ENCODE measurements at places on chromosomes 2 and 18.

DNA sequence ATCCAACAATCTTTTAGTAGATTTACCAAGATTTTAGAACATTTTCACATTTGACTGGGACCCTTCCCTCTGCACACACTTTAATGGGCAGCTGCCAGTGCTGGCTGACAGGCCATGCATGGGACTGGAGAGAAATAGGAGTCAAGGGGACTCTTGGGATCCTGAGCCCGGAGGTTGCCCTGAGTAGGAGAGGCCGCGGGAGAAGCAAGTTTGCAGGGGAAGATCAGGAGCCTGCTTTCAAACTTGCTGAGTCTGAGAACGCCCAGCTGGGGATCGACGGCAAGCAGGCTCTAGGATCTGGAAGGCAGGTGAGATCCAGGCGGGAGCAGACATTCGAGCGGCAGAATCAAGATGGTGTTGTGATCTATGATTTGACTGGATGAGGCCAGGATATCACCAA lies 186.1 kb downstream of the HDAC4 start:
- no peak for DNase-seq

GRCh38 chr2:128727914-128728313 lies 409.2 kb upstream of the HS6ST1 start:
- no peak for DNase-seq

- no peak for DNase-seq
These were observed 199.2 kb upstream of the NRP2 start for GRCh38 chr2:205483095-205483494.

DNA sequence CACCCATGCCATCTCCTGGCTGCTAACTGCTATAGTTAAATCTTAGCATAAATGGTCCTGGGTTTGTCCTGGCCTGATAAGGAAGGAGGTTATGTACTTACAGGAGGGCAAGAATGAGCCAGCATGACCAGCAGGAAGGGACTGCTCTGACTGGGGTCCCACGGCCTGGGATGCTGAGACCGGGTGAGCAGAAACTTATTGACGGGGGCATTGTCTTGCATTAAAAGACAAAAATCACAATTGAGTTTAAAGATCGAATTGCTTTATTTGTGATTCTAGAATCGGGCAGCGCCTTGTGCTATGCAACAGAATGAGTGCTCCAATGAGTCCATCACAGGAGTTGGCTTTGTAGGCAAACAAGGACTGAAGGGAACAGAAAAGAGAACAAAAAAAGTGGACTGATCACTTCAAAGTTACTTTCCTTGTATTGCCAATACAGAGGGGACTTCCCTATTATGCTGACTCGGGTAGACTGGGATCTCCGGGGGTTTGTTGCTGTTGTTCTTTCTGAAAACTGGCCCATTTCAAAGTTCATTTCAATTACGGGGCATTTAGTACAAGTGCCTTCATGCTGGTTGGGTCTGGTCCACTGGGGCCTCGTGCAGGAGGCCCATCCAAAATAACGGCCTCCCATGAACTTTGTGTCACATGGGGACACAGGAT lies 87.1 kb upstream of the SLC66A3 start:
- DNase-seq, result no peak

GRCh38 chr2:191864628-191865374 lies 17.9 kb upstream of the CAVIN2 start:
- no peak for DNase-seq

DNA sequence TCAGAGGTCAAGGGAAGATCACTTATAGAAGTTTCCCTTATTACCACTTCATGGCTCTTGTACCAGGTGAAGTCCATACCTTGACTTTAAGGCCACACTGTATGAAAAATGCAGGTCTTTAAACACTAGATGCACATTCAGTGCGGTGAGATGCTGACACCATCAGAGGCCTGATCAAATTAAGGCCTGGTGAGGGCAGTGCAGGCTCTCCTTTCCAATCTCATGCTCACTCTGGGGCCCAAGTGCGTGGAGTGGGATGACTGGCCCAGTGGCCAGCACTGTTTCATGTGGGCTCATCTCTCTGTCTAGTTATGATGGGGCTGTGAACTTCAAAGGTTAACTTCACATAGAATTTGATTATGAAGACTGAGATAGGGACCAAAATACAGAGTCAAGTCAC lies 281.1 kb downstream of the SLC4A3 start:
- DNase-seq, result no peak

GRCh38 chr2:70344195-70344594 lies 42.3 kb upstream of the FAM136A start:
- no peak for DNase-seq

DNA sequence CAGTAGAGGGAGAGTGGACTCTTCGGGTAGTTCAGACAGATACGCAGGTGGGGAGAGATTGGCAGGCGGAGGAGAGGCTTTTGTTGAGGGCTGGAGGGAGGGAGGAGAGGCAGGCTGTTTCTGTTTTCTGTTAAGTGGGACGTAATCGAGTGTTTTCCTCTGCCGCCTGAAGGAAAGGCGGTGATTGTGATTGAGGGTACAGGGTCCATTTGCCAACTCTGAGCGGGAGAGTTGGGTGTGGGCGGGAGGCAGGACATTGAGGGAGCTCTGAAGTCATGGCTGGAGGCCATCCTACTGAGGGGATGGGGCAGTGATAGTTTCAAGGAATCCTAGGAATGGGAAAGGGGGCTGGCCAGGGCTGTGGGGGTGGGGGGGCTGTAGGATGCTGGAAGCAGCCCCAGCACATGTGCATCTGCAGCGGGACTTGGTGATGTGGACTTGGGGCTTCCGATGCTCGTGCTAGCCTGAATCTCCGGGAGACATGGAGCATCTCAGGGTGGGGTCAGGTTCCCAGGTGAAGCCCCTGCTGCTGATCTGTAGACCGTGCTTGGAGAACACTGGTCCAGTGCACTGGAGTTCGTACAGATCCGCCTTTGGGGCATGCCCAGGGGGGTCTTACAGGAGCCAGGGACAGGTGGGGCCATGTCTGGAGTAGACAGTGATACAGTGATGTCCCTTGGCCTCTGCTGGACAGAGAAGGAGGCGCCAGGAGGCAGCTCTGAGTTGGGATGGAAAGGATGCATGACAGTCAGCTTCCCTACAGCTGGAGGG lies 167.5 kb downstream of the AGAP1 start:
- no peak for DNase-seq

- DNase-seq, result no peak
These were observed 566.0 kb downstream of the TMX3 start for GRCh38 chr18:68148863-68149262.

DNA sequence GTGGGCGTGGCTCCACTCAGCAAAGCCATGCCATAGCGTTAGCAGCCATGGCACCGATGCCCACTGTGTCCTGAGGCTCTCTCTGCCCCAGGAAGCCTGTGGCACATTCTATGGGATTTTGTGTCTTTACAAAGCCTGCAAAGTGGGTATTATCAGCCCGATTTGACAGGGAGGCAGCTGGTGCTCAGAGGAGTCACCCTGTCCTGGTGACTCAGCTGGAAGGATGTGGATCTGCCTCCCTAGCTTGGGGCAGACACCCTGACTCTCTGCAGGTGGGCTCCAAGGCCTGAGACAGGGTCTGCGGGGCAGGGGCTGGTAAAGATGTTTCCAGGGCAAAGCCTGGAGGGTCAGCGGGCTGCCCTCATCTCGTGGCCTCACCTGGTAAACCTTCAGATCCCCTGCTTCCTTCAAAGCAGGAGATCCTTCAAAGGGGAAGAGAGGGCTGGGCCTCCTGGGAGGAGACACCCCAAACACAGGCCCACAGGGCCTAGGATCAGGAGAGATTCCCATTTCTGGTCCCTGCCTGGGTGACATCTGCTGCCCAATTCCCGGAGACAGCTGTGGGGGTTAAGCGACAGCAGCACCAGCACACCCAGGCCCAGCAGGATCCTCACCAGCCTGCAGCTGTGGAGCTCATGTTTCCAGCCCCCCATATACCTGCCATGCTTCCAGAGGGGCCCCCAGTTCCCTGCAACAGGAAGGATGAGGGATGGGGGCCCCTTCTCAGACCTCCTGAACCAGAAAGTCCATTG lies 3.0 kb upstream of the ASB1 start:
- DNase-seq, result no peak

- DNase-seq, result no peak
These were observed 78.8 kb upstream of the GAREM1 start for GRCh38 chr18:32549248-32550110.

DNA sequence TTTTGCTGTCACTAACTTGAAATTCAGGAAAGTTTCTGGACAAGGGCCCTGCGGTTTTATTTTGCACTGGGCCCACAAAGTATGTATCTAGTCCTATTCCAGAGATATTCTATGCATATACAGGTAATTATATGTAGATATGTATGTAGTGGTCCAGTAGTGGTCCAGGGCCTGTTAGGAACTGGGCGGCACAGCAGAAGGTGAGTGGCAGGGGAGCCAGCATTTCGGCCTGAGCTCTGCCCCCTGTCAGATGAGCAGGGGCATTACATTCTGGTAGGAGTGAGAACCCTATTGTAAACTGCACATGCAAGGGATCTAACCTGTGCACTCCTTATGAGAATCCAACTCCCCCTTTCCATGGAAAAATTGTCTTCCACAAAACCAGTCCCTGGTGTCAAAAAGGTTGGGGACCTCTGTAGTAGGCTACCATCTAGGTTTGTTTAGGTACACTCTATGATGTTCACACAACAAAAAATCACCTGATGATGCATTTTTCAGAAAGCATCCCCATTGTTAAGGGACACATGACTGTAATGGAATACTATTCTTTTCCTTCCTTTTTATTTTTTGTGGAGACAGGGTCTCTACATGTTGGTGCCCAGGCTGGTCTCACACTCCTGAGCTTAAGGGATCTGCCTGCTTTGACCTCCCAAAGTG lies 2.8 kb upstream of the PPP4R3B start:
- no peak for DNase-seq

DNA sequence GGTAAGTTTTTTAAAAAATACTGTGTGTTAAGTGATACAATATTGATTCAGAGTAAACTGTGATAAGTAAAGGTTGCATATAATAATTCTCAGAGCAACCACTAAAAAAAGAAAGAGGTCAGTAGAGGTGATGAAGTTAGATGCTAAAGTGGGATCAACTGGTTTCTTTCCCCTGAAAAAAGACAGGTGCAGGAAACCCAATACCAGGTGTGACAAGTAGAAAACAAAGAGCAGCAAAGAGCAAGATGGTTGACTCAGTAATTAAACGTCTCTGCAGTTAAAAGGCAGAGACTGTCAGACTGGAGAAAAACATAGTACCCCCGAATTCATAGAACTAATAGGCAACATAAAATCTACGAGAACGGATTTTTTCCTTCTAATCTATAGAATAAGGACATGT lies 128.3 kb downstream of the ATP9B start:
- DNase-seq, result no peak

DNA sequence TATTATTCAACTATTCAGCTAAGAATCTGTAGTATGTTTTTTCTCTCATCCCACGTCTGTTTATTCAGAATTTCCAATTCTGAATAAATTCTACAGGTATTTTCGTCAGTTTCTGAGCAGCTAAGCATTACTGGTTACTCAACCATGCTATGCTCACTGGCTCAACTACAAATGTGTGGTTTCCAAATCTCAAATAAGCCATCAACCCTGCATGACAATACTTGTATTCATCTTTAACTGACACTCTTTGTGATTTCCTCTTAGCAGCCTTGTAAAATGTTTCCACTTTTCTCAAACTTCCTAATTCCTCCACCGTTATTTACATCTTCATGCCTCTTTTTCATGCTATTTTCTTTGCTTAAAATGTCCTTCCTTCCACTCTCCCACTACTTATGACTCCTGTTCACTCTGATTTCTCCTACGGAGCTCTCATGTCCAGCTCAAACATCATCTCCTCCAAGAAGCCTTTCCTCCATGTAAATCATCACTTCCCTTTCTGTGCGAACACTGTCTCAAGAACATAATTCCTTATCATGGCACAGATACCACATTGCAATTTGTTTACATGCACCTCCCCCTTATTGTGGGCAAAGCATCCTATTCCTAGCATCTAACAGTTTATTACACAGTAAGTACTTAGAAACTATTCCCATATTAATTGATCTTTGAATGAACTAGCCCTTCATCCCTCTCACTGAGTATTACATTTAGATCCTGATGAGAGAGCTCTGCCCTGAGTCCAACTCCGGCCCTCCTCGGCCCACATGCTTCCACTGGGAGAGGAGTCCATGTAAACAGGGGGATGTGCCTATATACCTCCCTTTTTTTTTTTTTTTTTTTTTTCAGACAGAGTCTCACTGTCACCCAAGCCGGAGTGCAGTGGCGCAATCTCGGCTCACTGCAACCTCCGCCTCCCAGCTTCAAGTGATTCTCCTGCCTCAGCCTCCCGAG lies 10.5 kb downstream of the CCDC88A start:
- no peak for DNase-seq

DNA sequence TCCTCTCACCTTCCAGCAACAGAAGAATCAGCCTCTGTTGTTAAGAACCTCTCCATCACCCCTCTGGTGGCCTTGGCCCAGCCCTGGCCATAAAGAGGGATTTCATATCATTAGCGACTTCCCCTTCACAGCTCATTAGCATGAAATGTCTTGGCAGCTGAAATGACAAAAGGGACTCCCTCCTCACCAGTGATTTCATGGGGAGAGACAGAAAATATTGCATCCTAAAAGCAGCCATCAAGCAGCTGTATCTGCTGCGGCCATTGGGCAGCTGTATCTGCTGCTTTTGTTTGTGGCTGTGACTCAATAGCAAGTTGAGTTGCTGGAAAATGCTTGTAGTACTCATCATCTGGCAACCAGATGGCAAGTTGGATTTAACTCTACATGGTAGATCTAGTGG lies 105.9 kb upstream of the RMDN2 start:
- no peak for DNase-seq

DNA sequence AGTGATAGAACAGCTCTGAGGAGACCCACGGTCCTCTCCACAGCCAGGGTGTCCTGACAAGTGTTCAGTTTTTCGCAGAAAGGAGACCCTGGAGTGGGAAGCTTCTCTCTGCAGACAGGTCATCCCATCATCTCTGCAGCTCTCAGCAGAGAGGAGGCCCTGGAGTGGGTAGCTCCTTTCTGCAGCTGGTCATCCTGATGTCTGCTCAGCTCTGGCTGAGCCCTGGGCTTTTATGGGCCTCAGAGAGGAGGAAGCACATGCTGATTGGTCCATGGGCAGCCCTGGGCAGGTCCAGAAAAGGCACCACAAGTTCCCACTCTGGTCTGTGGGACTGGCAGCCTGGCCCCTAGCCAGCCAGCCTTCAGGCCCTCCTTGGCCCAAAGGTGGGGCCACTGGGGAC lies 72.3 kb upstream of the ST3GAL5 start:
- DNase-seq, result no peak

DNA sequence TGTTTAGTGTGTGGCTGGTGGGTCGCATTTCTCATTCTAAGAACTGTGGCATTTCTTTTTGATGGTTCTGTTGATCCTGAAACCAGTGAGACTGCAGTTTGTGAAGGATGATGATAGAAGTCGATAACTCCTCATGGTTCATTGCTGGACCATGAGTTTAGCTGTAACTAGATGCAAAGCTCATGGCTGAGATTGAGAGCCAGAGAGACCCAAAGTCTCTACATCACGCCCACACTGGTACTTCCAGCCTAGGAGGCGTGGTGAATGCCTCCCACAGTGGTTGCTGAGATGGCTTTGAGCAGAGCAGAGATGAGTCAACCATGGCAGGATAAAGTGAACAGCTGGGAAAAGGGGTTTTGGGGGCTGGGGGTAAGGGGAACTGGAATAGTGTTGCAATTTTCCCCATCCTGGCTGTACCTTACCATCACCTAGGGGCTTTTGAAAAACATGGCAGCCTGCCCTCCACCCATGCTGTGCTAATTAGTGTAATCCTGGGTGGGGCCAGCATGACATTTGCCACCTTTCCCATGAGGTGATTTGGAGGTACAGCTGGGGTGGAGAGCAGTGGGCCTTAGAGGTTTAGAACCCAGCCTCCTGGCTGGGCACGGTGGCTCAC lies 24.1 kb downstream of the INPP4A start:
- no peak for DNase-seq

All from activated CD4-positive, CD25-positive, alpha-beta regulatory T cell treated with anti-CD3 and anti-CD28 coated beads, Interleukin-2, amount 50 U/mL, for 16 hours (primary cell).